ENCODE measurements at places on chromosomes 7 and 10.

DNA sequence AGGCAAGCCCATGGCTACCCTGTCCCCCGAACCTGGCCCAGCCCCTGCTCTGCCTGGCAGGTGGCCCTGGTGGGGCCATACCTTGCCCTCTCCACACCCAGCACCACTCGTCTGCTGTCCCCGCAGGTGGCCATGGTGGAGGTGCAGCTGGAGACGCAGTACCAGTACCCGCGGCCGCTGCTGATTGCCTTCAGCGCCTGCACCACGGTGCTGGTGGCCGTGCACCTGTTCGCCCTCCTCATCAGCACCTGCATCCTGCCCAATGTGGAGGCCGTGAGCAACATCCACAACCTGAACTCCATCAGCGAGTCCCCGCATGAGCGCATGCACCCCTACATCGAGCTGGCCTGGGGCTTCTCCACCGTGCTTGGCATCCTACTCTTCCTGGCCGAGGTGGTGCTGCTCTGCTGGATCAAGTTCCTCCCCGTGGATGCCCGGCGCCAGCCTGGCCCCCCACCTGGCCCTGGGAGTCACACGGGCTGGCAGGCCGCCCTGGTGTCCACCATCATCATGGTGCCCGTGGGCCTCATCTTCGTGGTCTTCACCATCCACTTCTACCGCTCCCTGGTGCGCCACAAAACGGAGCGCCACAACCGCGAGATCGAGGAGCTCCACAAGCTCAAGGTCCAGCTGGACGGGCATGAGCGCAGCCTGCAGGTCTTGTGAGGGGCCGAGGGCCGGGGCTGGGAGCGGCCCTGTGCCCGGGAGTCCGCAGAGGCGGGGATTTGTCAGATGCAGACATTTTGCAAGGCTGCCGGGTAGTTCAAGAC lies 13.2 kb downstream of the ORAI2 start:
- DNase-seq, result no peak

DNA sequence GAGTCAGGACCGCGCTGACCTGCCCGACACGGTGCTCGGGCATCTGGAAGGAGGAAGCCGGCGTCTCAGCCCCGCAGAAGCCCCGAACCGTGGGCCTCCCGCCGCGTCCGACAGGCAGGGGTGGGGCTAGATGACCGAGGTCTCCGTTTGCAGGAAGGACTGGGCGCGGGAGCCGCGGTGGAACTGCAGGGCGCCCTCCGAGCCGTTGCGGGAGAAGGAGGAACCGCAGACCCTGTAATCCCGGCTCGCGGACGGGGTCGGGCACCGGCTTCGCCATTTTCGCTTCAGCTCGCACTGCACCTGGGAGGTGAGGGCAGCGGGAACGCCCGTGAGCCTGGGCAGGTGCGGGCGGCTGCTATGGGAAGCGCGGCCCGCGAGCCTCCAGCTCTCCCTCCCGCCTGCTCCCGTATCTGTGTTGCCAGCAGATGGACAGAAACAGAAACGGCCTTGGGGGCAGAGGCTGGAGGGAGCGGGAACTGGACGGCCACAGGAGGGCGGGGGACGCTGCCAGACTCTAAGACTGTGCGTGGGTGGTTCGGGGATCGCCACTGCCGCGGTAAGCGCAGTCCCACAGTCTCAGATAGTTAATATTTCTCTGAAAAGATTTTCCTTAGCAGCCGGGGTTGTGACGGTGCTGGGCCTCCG lies 114.1 kb downstream of the VIPR2 start:
- DNase-seq, result no peak

GRCh38 chr7:149867762-149868622 lies 5.8 kb upstream of the ATP6V0E2 start:
- no peak for DNase-seq

GRCh38 chr10:23994459-23995046 lies 214.4 kb upstream of the KIAA1217 start:
- DNase-seq, result no peak

- DNase-seq, result no peak
These were observed 470.7 kb upstream of the LRRN3 start for GRCh38 chr7:110620110-110620735.

GRCh38 chr10:21519397-21519933 lies 6.0 kb downstream of the SKIDA1 start:
- DNase-seq, result no peak

GRCh38 chr10:11035301-11035991 lies 17.8 kb downstream of the CELF2 start:
- DNase-seq, result no peak

- DNase-seq, result no peak
These were observed 1.1 kb downstream of the HNRNPA2B1 start for GRCh38 chr7:26199301-26200037.

All from SHP77 treated with DMSO at 0.1 percent for 48 hours (cell line).